ENCODE measurements at places on chromosomes 12 and 14.

DNA sequence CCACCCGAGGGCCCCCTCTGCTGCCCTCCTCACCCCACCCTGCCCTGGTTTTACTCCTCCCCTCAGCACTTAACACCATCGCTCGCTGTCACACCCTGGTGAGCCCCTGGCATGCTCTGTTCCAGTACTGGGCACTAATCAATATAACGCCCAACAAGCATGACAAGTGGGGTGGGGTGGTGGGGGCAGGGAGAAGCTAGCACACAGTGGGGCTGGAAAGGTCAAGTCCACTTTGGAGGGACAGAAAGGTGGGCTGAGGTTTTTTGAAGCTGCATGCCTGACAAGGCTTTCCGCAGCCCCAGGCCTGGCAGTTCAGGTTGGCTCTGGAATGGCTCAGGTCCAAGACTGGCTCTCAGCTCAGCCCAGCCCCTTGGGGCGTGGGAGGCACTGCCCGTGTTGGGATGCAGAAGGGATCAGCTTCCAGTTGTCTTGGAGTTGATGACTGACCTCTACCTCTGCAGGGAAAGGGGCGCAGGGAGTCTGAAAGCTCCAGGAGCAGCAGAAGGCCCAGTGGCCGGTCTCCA is 34.1 kb downstream of the PLEKHG3 start:
- no peak for DNase-seq

- DNase-seq, result no peak
These were observed 42.5 kb upstream of the AKAP6 start for GRCh38 chr14:32286602-32287001.

- DNase-seq, result no peak
These were observed 956.4 kb upstream of the TMEM132C start for GRCh38 chr12:127310548-127310947.

DNA sequence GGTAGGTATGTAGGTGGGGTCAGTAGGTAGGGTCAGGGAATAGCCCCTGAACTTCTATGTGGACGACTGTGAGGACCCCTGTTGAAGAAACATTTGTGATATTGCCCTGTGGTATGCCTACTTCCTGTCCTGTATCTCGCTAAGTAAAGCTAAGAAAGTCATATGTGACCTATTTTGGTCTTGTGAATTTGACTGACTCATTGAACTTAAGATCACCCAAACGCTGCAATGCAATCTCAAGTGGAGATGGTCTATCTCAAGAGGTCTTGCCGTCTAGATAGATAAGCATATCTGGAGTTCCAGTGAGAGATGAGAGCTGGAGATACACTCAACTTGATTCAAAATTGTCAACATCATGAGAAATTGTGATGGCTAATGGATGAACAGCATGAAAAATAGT is 73.8 kb downstream of the TRAFD1 start:
- DNase-seq, result no peak

- no peak for DNase-seq
These were observed 24.7 kb upstream of the RNASE1 start for GRCh38 chr14:20827326-20827725.

- DNase-seq, result no peak
These were observed 15.9 kb downstream of the INTS13 start for GRCh38 chr12:26921886-26922285.

- no peak for DNase-seq
These were observed 1.8 kb downstream of the GALNT9 start for GRCh38 chr12:132327336-132328171.

DNA sequence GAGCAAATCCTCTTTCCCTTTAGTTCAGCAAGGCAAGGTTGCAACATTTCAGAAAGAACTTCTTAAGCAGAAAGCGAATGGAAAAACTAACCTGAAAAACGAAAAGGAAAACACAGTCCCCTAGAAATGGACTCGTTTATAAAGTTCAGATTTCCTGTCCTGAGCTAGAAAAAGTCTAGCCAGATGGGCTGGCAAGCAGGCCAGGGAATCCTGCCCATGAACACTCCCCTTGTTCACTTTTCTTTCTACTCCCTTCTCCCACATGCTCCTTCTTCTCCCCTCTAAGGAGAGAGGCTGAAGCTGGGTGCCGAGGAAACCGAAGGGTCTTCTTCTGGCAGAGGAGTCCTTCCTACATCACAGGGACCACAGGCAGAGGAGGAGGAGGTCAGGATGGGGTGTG is 27.1 kb downstream of the LTBP2 start:
- DNase-seq, result no peak

All from OCI-LY7 (cell line).